ENCODE measurements at places on chromosomes 3 and 15.

DNA sequence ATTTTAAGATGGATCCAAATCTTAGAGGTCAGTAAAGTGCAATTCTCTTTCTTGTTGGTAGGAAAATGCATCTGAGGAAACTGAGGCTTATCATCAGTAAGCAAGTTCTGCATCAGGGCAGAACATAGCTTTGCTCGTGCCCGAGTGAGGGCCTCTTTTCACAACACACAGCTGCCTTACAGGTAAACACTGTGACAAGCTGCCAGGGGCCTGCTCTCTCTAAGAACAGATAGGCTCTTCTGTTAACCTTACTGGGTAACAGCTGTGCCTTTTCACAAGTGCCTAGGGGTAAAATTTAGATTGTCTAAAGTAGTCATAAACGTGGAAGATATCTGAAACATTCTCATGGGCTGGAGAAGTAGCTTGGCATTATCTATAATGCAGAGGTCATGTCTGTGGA lies 118.1 kb downstream of the C3orf38 start:
- no peak for DNase-seq

- DNase-seq = no peak
Observed at GRCh38 chr15:29880886-29881285, 58.6 kb upstream of the TJP1 start.

DNA sequence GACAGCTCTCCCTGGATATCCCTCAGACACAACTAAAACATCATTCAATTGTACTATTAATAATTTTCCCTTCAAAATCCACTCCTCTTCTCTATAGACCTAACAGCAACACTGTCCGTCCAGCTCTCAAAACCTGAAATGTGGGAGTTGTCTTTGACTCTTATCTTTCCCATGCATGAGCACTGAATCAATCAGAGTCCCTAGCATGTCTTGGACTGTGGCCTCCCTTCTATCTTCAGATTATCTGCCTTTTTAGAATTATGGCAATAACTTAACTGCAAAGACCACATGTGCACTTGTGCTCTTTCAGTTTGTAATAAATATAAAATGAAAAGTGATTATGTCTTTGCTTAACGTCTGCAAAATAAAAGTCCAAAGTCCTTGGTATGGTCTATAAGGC lies 107.0 kb downstream of the UBE3A start:
- DNase-seq = no peak

GRCh38 chr15:92306663-92307062 lies 87.0 kb upstream of the ST8SIA2 start:
- peak; percentile 40 for DNase-seq

DNA sequence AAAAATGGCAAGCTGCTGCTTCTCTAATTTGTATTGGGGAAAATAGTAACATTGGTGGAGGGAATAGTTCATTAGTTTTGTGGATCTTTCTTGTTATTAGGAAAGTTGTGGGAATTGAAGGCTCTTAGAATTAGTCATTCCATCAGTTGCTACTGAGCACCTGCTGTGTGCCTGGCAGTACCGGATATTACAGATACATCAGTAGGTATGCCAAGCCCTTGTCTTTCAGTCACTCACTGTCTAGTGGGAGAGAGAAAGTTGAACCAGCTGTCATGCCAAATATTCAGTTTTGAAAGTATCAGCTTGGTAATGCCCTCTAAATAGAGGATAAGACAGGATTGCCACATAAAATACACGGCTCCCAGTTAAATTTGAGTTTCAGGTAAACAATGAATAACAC lies 32.5 kb downstream of the IGSF10 start:
- no peak for DNase-seq

- no peak for DNase-seq
Observed at GRCh38 chr3:193295985-193296384, 55.0 kb downstream of the PLAAT1 start.

GRCh38 chr15:71148048-71148447 lies 32.8 kb downstream of the THSD4 start:
- no peak for DNase-seq

DNA sequence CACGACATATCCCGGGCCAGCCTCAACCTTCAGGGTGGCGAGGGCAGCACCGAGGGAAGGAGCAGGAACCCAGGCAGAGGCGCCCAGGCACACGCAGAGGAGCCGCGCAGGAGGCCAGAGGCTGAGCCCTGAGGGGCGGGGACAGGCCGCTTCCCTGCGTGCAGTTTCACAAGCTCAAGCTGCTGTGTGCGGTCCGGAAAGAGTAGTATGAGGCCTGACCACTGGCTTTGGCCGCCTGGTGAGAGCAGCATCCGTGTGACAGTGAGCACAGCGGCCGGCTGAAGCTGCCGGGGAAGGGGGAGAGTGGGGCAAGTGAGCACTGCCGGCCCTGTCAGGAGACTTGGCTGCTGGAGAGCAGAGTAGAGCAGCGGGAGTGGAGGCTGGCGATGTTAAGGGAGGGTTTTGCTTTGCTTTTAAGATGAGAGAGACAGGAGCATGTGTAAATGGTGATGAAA lies 8.7 kb downstream of the ZDHHC19 start:
- no peak for DNase-seq

DNA sequence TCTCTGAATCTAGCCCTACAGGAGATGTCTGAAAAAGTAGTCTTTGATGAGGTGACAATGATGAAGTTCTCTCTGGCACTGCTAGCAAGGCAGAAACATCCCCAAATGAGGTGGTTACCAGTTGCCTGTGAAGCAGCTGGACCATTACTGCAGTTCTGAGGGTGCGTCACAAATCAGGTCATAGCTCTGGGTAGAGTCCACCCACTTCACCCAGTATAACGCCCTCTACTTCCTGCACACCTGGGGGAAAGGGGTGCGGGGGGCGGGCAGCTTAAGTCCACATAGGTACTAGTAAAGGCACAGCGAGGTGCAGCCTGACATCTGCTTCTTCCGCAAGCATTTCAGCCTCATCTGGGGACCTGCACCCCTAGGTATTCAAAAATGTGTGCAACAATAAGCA lies 13.4 kb upstream of the SATB1 start:
- no peak for DNase-seq

GRCh38 chr3:62954580-62954979 lies 79.4 kb upstream of the CADPS start:
- DNase-seq = no peak

- DNase-seq = no peak
Observed at GRCh38 chr15:25641361-25641760, 202.5 kb upstream of the UBE3A start.

Data from iPS-NIHi11 (cell line).